Foreskin fibroblast (primary cell): ENCODE measurements at places on chromosomes 3 and 15.

GRCh38 chr3:118587847-118588246 lies 446.8 kb downstream of the IGSF11 start:
- no peak for DNase-seq

GRCh38 chr3:134326760-134327593 lies 47.3 kb downstream of the AMOTL2 start:
- DNase-seq = peak; percentile 98

- no peak for DNase-seq
Measured at GRCh38 chr3:131608741-131609140, 106.0 kb upstream of the MRPL3 start.

GRCh38 chr3:77078279-77078678 lies 38.4 kb downstream of the ROBO2 start:
- no peak for DNase-seq

DNA sequence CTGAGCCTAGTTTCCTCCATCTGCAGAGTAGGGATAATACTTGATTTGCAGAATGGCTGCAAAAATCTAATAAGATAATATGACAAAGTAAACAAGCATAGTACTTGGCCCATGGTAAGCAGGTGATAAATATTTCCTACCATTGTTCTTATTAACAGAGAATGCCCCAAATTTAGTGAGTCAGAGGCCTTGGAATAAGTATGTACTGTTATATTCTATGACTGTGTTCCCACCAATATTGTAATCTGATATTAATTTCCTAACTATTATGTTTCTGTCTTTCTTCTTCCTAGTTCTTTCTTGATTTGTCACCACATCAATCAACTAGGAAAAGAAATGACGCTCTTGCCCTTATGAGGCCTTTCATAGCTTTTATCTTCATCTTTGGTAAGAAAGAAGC lies 178.4 kb upstream of the SLC2A2 start:
- DNase-seq = no peak

DNA sequence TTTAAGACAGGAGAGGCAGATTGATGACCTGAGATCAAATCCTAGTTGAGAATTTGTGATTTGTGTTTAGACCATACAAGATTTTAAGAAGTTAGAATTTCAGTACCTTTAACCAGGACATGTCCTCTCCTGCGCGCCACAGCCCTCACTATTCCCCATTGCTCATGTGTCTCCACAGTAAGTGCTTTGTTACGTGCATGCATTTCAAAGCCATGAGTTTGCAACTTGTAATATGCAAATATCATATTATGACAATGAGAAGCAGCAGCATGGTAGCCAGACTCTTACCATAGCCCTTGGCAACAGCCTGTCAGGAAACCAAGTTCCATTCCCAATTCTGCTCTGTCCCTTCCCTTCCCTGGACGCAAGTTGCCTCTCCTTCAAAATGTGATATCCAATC lies 73.3 kb upstream of the ATP13A5 start:
- no peak for DNase-seq

GRCh38 chr3:172846103-172846561 lies 95.6 kb downstream of the ECT2 start:
- no peak for DNase-seq

DNA sequence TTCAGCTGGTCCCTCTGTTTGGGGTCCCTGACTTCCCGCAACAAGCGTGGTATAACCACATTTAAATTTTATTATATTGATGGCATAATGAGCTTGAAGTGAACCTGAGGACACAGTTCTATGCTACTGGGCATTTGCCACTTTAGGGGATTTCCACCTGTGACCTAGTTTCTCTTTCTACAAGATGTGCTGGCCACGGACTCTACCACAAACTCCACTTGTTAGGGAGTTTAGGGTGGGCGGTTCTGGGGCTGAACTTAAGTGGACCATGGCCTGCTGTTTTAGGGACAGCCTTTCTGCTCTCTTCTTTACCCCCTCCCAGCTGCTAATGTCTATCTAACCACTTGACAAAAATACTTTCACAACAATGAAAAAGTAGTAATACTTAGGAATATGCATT lies 1199.1 kb downstream of the SI start:
- DNase-seq = no peak

DNA sequence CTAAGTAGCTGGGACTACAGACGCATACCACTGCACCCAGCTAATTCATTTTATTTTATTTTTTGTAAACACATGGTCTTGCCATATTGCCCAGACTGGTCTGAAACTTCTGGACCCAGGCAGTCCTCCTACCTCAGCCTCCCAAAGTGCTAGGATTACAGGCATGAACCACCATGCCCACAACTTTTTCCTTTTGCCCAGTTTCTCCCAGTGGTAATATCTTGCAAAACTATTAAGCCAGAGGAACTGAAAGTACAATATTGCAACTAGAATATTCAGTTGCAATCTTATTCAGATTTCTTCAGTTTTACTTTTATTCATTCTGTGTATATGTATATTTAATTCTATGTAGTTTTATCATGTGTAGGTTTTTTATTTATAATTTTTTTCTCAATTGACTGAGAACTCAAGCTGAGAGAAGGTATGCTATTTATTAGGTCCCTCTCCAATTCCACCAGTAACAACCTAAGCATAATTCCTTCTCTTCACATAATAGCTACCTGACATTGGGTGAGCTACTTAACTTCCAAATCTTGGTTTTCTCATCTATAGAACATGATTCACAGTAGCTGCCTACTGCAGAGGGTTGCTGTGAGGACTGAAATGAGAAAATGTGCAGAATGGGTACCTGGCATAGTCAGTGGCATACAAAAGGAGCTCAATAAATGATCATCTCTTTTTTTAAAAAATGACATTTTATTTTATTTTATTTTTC lies 30.8 kb downstream of the KLHL18 start:
- DNase-seq = no peak

GRCh38 chr3:142912402-142913172 lies 23.7 kb upstream of the PCOLCE2 start:
- DNase-seq = no peak

- no peak for DNase-seq
Measured at GRCh38 chr15:40398413-40398873, 7.2 kb upstream of the IVD start.

DNA sequence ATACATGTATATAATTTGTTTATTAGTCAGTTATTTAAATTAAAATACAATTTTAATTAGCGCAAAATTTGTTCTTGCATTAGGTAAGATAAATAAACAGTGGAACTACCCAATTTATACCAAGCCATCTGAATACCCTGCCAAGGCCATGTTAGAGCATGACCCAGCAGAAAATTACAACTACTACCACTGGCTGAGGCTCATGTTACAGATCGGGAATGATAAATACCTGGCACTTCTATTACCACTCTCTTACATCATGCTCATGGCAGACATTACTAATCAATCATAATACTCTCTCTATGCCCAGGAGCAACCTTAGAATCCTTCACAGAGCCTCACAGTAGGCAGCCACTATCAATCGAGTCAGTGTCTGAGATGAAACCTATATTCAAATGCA lies 21.2 kb upstream of the LMOD3 start:
- no peak for DNase-seq

DNA sequence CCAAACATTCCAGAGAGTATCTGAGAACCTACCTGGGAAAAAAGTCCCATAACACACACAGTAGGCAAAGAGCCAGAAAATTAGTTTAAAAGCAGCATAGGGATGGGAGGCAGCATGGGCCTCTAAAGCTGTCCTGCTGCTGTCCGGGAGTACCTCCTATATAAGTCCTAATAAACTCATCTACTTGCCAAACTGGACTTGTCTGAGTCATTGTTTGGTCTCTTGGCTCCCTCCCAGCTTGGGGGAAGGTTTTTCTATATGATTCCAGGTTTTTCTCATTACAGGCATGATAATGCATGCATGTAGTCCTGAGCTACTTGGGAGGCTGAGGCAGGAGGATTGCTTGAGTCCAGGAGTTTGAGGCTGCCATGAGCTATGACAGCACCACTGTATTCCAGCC lies 17.5 kb upstream of the HACD2 start:
- peak; percentile 88 for DNase-seq

- DNase-seq = no peak
Measured at GRCh38 chr3:8997151-8997550, 33.9 kb upstream of the RAD18 start.

- DNase-seq = peak; percentile 27
Measured at GRCh38 chr3:172836390-172836997, 86.0 kb downstream of the ECT2 start.

DNA sequence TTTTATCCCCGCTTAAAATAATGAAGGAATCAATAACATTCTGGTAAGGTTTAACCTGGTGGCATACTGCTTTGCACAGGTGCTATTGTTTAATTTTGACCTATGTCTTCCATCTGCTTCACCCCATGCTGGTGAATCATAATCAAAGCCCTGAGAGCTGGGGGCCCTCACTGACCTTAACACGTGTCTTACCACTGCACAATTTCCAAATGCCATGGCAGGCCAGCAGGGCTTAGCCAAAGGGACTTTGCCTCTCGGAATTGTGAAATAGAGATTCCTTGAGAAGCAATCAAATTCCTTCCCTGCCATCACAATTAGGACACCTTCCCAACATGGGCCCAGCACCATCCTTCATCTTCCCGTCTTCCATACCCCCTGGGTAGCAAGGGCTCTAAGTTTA lies 242.6 kb upstream of the THBS1 start:
- no peak for DNase-seq

DNA sequence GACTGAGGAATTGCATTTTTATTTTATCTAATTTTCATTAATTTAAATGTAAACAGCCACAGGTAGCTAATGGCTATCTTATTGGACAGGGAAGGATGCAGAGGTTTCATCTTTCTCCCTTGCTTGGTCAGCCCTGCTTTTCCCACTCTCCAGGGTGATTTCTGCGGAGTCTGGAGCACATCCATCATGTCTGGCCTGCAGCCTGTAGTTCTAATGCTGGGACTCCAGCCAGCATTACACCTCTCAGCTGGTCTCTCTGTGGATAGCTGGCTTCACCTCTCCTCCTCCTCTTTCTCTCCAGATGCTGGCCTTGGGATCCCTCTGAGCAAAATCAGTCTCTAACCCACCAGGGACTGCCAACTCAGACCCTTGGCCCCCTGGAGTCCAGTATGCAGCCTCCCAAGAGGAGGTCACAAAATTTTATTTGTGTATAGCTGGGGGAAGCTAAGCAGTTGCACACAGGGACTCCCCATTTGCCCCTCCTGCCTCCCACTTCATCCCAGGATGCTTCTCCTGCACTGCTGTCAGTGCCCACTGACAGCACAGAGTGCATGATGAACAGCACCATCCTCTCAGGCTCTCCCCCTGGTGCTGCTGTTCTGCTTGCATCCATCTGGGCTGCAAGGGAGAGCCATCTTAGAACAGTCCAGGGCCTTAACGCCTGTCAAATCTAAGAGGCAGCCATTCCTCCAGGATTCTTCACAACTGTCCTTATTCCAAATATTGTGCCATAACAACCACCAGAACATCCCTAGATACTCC lies 1.7 kb downstream of the BFSP2 start:
- DNase-seq = no peak

GRCh38 chr15:100192097-100193080 lies 149.4 kb downstream of the ADAMTS17 start:
- DNase-seq = no peak

- DNase-seq = peak; percentile 53
Measured at GRCh38 chr3:108106031-108106430, 15.2 kb upstream of the CD47 start.

- DNase-seq = no peak
Measured at GRCh38 chr3:129060276-129061022, at the start of gene GP9. GP9 (plus strand) TSS chr3:129060779; CDS start chr3:129061740, 961 bp downstream.

- DNase-seq = peak; percentile 93
Measured at GRCh38 chr3:41117398-41117870, 81.9 kb upstream of the CTNNB1 start.

DNA sequence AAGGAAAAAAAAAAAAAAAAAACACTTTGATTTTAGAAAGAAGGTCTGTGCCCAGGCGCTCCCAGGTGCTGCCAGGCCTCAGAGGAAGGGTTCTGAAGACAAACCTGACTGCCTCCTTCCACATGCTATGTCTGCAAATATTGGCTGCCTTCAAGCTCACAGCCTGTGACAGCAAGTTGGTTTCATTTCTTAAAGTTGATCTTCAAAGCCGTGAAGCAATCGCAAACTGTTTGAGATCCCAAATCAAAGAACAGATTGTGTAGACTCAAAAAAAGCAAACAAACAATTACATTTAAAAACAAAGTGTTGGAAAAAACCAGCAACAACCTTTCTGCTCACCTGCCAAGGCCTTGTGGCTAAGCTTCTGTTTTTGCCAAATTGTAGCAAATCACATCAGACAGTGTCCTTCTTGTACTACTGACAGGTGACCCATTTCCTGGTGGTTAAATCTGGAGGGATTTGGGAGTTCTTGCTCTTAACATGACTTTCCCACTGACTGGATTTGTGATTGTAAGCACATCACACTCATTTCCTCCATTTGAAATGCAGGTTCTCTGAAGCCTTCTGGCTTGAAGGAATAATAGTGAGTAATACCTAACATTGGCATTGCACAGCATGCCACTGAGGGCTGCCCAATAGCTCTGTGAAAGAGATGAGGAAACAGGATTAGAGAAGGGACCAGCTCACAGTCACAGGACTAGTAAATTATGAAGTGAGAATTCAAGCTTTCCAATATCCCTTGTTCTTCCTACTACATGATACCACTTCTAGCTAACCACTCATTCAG lies 502.4 kb downstream of the LPP start:
- DNase-seq = peak; percentile 57

GRCh38 chr15:48101376-48101961 lies 19.3 kb upstream of the SLC24A5 start:
- no peak for DNase-seq

DNA sequence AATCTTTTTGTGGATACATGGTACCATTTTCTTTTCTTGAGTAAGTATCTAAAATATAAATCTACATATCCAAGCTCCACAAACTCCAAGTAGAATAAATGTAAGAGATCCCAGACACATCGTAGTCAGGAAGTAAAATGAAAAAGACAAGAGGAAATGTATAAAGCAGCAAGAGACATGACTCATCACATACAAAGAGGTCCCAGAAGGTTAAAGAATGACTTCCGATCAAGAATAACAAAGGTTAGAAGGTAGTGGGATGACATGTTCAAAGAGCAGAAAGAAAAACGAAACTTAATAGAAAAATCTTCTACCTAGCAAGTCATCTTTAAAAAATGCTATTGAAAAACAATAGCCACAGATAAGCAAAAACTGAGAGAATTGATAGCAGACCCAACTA lies 705.8 kb downstream of the NR2F2 start:
- no peak for DNase-seq

- DNase-seq = no peak
Measured at GRCh38 chr15:97566961-97567360, 393.5 kb upstream of the ARRDC4 start.
